Activated naive CD4-positive, alpha-beta T cell treated with Interleukin-2 at 50 U/mL for 16 hours (primary cell): ENCODE measurements at places on chromosomes 13 and 19.
A peak's percentile ranks its signal among the peaks of the same experiment; 100 is the strongest.

- DNase-seq = no peak
These were observed 20.4 kb downstream of the SLC7A1 start for GRCh38 chr13:29575098-29575497.

DNA sequence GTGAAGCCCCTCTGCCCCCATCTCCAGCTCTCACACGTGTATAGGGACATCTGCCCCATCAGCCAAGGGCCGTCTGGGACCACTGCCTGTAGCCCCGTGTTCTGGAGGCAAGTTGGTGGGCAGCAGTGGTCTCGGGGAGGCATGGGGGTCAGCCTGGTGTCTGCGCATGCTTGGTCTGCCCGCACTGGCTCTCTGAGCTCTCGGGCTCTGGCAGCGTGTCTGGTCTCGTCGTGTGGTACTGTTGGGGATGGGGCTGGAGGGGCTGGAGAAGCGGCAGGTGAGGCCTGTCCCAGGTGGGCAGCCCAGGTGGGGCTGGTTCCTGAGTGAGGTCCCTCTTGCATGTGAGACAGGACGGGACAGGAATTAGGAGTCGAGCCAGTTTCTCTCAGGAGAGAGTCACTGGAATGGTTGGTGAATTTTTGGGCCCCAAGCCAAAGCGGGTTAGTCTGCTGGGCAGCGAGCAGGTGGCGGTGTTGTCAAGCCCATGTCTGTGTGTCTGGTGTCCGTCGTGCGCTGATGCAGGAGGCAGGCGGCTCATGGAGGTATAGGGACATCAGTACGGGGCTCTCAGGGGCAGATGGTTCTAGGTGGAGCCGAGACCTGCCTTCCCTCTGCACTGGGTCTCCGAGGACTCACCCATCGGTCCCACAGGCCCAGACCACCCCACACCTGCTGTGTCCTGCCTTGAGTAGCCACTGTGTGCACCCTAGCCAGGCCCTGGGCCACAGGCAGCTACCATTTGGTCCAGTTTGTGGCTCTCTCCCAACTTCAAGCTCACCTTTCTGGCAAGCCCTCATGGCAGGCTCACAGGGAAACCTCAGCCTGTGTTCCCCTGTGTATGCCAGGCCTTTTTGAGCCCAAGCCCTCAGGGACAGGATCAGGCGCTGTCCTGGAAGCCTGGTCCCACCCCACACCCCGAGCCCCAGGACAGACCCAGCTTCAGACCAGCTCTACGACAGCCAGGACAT is 18.2 kb downstream of the COMP start:
- no peak for DNase-seq

DNA sequence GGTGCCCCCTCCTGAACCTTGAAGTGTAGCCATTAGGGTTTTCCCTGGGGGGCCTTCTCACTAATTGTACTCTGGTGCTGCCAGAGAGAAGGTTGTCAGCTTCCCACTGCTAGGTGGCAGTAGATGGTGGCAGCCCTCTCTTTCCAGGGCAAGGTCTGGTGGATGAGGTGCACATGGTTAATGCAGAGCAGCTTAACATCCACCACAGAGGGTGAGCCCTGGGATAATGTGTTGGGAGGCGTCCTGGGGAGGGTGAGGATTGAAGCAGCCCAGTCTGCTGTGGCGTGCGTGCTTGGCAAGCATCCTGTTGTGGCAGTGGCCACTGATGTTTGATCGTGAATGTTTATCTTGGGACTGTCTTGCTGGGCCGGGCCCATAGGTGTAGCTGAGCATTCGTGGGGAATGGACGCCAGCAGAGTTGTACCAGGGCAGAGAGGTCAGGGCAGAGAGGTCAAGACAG is 5.8 kb downstream of the EGLN2 start:
- DNase-seq = no peak

DNA sequence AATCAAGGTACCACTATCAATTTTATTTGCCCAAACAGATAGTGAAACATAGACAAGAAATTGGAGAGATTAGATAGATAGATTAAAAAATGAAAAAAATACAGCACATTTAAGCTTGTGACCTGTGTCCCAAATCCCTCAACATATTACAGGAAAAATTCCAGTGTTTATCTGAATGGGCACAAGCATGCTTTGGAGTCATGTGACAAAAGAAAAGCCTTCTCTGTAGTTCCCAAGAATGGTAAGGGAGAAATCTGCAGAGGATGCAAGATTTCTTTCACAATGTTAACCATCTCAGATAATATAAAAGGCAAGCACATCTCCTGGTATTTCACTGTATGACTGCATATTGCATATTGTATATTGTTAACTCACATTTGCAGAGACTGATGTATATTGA is 168.0 kb downstream of the PCDH9 start:
- DNase-seq = no peak

DNA sequence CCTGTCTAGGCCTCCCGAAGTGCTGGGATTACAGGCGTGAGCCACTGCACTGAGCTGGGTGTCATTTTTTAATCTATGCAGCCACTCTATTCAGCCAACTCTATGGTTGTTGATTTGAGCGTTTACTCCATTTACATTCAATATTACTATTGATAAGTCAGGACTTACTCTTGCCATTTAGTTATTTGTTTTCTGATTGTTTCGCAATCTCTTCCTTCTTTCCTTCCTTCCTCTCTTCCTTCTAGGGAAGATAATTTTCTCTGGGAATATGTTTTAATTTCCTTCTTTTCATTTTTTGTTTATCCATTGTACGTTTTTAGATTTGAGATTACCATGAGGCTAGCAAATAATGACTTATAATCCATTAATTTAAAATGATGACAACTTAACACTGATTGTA is 2056.0 kb downstream of the OLFM4 start:
- no peak for DNase-seq

- no peak for DNase-seq
These were observed 453.9 kb downstream of the COG6 start for GRCh38 chr13:40109351-40109844.

DNA sequence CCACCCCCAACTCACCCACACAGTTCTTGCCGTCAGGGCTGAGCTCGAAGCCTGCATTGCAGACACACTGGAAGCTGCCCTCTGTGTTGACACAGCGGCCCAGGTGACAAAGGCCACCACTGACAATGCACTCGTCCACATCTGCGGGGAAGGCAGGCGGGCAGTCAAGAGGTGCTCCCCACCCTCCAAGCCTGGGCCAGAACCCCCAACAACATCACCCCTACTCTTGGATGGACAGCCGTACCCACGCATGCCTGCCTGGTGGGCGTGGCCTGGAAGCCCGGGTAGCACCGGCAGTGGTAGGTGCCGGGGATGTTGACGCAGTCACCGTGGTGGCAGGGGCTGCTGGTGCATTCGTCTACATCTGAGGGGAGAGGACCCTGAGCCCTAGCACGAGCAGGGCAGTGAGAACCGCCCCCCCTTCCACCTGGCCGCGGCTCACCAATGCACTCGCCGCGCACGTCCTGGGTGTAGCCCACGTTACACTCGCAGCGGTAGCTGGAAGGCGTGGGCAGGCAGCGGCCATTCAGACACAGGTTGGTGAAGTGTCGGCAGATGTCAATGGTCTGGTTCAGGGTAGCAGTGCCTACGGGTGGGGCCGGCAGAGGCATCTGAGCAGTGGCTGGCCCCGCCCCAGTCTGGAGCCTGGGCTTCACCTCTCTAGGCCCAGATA is 13.3 kb downstream of the FBN3 start:
- no peak for DNase-seq

GRCh38 chr19:17550076-17550667 is 5.3 kb upstream of the COLGALT1 start:
- no peak for DNase-seq

DNA sequence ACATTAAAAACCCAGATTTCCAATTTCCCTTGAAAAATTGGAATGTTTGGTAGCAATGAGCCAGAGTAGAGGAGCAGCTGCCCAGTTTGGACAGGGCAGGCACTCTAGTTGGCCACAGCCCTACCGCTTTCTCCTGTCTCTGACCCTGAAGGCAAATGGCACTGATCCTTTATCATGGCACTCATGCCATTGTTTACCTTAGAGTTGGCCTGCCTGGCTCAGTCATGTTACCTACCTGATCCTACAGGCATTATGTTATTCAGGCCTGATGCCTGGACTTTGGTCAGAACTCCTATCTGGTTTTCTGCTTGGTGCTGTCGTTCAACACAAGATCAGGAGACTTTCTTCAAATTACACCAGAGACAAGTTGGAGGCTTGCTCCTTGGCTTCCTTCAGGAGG is 24.9 kb upstream of the TDRD3 start:
- no peak for DNase-seq

DNA sequence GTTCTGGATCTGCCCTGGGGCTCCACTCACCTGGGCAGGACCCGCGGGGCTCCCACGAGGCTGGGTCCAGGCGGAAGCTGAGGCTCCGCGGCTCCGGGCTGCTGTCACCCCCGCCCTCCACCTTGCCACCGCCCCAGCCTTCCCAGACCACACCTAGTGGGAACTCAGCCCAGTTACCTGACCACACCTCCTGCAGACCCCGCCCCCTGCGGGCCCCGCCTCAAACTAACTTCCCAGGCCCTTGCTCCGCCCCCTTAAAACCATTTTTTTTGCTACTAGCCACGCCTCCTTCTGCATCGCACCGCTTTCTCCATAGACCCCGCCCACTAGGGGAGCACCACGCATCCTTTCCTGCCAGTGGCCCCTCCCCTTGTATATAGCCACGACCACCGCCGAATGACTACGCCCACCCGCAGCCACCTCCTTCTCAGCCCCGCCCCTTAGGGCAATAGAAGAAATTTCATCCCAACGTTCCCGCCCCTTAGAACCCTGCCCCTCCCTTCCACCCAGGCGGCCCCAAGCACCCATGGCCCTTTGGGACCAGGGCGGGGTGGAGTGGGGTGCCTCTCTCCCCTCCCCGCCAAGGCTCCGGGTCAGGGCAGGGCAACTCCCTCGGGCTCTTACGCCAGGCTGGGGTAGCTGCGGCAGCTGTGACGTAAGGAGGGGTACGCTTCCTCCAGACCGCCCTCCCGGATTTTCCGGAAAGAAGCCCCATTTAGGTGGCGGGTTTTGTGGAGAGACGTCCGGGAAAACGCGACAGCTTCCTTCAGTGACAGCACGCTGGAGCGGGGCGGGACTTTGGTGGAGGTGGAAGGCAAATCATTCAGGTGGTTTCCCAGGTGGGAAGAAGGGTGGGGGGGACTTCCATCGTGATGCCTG is at the start of gene SH2D3A:
Gene SH2D3A (minus strand): TSS at position 79 of the 879 bp plus-strand sequence. CDS start 3,687 bp downstream, outside the sequence.
- peak; percentile 92 for DNase-seq

DNA sequence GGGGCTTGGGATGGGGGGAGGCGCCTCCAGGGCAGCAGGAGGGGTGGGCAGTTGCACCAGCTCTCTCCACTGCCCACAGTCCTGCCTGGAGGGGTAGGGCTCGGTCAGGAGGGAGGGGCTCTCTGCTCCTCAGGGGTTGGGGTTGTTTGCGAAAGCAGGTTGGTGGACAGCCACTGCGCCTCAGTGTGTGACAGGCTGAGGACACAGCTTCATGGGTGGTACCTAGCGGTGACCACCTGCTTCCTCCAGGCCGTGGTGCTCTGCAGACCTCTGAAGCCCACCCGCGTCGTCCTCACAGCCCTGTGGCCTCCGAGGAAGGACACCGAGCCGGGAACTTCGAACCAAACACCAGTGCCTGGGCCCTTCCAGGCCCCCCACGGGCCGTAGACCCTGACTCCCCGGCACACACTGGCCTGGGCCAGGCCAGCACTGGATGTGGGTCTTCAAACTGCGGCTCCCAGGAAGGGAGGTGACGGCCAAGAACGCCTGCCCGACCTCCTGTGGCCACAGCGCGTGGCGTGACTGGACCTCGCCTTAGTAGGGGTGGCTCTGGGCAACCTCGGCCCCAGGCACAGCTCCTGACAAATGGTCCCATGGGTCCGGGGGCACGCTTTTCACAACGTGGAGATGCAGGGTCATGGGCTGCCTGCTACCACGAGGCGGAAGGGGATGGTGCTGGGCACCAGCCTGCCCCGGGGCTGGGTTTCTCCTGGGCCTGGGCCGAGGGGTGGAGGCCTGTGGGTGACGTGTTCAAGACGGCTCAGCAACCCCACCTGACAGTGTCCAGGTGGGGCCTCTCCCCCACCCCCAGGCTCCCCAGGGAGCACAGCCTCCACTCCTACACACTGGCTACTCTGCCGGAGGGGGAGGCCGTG is 173.2 kb downstream of the KDM4B start:
- DNase-seq = no peak

GRCh38 chr19:29563486-29564101 is 37.8 kb downstream of the VSTM2B start:
- no peak for DNase-seq

DNA sequence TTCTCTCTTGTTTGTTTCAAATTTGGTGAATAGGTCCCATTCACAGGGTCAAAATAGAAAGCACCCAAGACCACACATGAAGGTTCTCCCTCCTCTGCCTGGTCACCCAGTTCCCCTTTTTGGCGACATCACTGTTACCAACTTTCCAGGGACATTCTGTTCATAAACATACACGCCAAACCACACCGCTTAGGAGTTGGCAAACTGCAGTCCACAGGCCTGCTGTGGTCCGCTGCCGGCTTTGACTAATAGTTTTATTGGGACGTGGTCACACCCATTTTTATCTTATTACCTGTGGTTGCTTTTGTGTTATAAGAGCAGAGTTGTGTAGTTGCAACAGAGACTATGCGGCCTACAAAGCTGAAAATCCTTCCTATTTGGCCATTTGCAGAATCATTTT is 24.2 kb downstream of the UHRF1 start:
- DNase-seq = no peak

DNA sequence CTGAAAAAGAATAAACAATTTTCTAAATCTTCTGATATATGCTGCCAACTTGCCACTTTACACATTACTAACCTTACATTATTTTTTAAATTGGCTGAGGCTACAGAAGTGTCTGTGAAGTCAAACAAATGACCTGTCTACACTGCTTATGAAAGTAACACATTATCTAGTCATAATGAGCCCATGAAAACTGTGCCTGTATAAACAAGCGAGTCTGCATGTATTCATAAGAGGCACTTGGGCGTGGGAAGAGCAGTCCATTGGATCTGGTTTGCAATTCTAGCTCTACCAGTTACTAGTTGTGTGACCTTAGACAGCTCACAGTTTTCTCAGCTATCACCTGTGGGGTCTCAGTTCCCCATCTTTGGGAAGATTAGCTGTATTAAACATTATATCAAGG is 3.1 kb downstream of the VPS36 start:
- no peak for DNase-seq

DNA sequence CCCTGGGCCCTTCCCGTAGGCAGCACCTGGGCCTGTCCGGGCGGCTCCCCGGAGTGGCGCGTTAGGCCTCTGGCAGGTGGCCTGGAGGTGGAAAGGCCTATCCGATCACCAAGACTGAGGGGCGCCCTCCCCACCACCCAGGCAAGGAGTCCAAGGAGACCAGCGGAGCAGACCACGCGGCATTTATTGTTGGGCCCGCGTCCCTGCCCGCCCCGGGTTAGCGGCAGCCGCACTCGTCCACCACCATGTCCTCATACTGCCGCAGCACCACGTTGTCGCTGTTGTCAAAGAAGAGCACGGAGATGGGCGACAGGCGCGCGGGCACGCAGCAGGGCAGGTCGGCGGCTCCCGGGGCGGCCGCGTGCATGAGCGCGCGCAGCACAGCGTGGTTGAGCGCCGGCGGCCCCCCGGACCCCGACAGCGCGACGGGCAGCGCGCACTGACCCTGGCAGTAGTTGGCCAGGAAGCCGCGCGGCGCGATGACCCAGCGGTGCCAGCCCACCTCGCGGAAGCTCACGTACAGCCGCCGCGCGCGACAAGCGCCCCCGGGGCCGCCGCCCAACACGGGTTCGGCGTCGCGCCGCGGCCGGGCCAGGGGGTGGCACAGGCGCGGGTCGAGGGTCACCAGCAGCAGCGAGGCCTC is 27.5 kb downstream of the CERS1 start:
- no peak for DNase-seq
